ENCODE measurements at places on chromosomes 3 and 15. TPM values are rescaled to one million over a fixed set of nuclear protein-coding genes. Genes with fewer than 3 reads are reported as not detected.
A peak's percentile ranks its signal among the peaks of the same experiment; 100 is the strongest.

Gene FLNB
- total RNA-seq: 64.9 TPM

Gene OR5H14
- not detected for total RNA-seq

Gene GOLGA8J
- total RNA-seq: 0.22 TPM

Gene IL5RA
- total RNA-seq: not detected

GRCh38 chr15:61839546-61839945, 220.7 kb downstream of the VPS13C start:
- peaks cover 10% of the 10 kb centered on the region for H3K27me3 ChIP-seq
- DNase-seq: no peak
- H3K4me1 ChIP-seq: no peaks in the 10 kb centered on the region
- no peaks in the 10 kb centered on the region for H3K36me3 ChIP-seq
- H3K27ac ChIP-seq: no peak overlapping the region

DNA sequence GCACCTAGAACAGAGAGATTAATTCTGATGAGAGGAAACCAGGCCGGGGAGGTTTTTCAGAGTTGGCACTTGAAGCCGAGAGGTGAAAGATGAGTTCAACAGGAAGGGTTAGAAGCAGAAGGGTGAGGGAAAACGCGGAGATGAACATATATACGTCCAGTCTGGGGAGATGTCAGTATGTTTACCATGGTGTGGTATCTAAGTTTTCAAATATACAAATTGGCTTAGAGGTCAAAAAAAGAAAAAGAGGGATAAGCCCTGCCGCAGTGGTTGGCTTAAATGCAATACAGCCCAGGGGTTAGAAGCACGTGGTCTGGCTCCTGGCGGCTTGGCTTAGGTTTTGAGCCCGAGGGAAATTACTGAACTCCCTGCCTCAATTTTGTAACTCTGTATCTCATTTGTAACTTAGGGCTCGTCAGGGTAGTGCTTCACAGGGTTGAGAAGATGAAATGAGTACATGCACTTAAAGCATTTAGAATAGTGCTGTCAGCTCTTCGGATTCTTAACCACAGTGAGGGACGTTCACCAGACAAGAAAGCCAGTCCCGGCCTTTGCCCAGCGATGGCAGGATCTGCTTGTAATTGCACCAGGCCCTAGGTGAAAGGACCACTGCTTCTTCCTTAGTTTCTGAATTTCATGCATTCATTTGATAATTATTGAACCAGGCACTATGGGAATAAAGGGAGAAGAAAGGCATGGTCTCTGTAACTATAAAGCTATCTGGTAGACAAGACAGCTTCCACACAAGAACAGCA, 6.4 kb downstream of the HES1 start:
- peak overlapping the region; percentile 40 for H3K4me3 ChIP-seq
- DNase-seq: no peak
- peaks cover 13% of the 10 kb centered on the region for H3K4me1 ChIP-seq
- H3K36me3 ChIP-seq: no peaks in the 10 kb centered on the region
- H3K27me3 ChIP-seq: peaks cover 7% of the 10 kb centered on the region
- peak overlapping the region; percentile 42 for H3K27ac ChIP-seq

- no peaks in the 10 kb centered on the region for H3K36me3 ChIP-seq
- H3K27ac ChIP-seq: no peak overlapping the region
- H3K4me1 ChIP-seq: no peaks in the 10 kb centered on the region
- no peak for DNase-seq
- H3K4me3 ChIP-seq: no peak overlapping the region
- H3K27me3 ChIP-seq: no peaks in the 10 kb centered on the region
Measured at GRCh38 chr15:66560856-66561525, 4.8 kb downstream of the LCTL start.

- no peaks in the 10 kb centered on the region for H3K36me3 ChIP-seq
- H3K4me3 ChIP-seq: no peak overlapping the region
- no peak overlapping the region for H3K27ac ChIP-seq
- no peaks in the 10 kb centered on the region for H3K27me3 ChIP-seq
- DNase-seq: no peak
- H3K4me1 ChIP-seq: no peaks in the 10 kb centered on the region
Measured at GRCh38 chr3:179229177-179229576, 21.7 kb downstream of the KCNMB3 start.

DNA sequence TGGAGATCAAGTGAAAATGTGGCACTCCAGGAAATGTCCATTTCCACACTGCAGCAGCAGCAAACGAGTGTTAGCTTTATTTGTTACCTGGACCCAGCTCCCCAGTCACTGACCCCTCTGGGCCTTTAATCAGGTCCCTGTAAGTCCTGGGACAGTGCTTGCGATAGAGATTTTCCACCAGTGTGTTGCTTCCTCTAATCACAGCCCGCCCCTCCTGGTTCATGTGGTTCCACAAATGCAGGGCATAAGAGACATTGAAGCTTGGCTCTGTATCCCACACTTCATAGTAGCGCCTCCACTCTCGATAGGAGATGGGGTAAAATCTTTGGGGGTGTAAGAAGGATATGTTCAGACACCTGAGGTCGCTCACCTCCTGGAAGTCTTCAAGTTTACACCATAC, 8.0 kb downstream of the A4GNT start:
- no peaks in the 10 kb centered on the region for H3K4me1 ChIP-seq
- H3K27me3 ChIP-seq: no peaks in the 10 kb centered on the region

GRCh38 chr15:51104512-51104911, 9.8 kb upstream of the TNFAIP8L3 start:
- H3K27me3 ChIP-seq: no peaks in the 10 kb centered on the region
- H3K27ac ChIP-seq: no peak overlapping the region
- no peaks in the 10 kb centered on the region for H3K4me1 ChIP-seq
- H3K36me3 ChIP-seq: no peaks in the 10 kb centered on the region
- H3K4me3 ChIP-seq: no peak overlapping the region

All from naive thymus-derived CD4-positive, alpha-beta T cell (primary cell).